ENCODE measurements at places on chromosomes 13 and 19. TPM values are rescaled to one million over a fixed set of nuclear protein-coding genes. Genes with fewer than 3 reads are reported as not detected.
A peak's percentile ranks its signal among the peaks of the same experiment; 100 is the strongest.

Gene LRRC63
- total RNA-seq, result not detected

Gene NCAN
- not detected for total RNA-seq

GRCh38 chr13:104477261-104477660 lies 1411.0 kb upstream of the SLC10A2 start:
- no peak for DNase-seq

DNA sequence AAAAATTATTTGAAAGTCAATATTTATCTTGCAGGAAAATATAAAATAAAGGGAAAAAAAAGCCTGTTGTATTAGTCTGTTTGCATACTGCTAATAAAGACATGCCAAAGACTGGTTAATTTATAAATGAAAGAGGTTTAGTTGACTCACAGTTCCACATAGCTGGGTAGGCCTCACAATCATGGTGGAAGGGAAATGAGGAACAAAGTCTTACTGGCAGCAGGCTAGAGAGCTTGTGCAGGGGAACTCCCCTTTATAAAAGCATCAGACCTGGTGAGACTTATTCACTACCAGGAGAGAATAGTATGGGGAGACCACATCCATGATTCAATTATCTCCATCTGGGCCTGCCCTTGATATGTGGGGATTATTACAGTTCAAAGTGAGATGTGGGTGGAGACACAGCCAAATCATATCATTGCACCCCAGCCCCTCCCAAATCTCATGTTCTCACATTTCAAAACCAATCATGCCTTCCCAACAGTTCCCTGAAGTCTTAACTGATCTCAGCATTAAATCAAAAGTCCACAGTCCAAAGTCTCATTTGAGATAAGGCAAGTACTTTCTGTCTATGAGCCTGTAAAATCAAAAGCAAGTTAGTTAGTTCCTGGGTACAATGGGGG lies 1416.5 kb upstream of the SPRY2 start:
- no peak for DNase-seq

DNA sequence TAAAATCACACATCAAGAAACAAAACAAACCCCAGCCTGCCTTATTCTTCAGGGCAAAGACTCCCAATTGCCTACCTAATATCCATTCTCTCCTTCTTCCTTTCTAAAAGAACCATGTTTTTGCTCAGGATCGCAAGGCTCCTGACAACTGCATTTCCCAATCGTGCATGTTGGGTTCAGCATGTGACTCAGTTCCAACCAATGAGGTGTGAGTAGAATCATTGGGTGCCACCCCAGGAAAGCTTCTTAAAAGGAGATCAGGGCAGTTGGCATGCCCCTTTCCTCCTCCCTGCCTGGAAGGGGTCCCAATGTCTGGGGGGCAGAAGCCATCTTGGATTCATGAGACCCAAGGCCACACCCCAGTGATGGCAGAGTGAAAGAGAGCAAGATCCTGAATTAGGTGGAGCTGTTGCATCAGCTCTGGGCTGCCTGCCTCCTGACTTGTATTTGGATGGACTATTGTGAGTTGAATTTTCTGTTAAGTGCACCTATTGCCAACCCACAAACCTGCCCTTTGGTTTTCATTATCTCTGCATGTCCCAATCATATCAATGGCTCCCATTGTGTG lies 26.0 kb upstream of the UBAC2 start:
- no peak for DNase-seq

DNA sequence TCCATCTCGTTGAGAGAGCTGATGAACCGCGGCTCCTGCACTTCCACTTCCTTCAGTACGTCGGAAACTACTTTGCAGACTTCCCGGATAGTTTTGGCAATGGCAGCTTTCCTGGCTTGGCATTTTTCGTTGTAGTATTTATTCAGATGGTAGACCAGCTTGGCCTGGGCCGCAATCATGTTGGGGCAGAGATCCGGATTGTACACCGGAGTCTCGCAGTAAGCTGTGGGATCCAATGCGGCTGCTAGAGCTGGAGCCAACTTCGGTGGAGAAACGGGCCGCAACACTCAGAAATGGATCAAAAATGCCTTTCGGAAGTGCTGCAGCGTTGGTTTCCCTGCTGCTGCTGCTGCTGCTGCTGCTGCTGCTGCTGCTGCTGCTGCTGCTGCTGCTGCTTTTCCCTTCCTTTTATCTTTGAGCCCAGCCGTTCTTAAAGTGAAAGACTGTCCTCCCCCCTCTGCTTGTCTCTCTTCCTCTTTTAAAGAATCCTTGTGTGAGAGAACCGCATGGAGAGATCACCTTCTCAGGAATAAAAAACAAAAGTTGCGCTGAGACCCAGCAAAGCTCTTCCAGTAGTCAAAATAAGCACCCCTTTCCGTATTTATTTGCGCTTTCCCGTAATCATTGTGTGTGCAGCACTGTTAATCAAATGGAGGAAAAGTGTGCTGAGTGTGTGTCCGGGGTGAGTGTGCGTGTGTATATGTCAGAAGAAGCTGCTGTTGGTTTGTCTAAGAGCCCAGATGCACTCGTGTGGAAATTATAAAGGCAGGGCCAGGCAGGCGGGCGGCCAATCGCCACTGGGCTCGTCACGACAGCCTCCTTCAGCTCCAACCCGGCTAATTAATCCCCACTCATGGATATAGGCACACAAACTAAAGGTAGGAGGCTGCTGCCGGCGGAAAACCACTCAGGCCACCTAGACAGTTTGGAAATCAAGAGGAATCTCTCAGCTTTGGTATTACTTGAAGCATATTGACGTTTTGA lies at the start of gene MAB21L1:
TSS of gene MAB21L1 (minus strand) at position 730 of the 984 bp plus-strand sequence. CDS start at position 179, 551 bp downstream.
- peak; percentile 72 for DNase-seq
